H9 (cell line): ENCODE measurements at places on chromosomes 6 and 20.

- no peak for DNase-seq
Measured at GRCh38 chr20:61370841-61371303, 118.8 kb downstream of the CDH4 start.

DNA sequence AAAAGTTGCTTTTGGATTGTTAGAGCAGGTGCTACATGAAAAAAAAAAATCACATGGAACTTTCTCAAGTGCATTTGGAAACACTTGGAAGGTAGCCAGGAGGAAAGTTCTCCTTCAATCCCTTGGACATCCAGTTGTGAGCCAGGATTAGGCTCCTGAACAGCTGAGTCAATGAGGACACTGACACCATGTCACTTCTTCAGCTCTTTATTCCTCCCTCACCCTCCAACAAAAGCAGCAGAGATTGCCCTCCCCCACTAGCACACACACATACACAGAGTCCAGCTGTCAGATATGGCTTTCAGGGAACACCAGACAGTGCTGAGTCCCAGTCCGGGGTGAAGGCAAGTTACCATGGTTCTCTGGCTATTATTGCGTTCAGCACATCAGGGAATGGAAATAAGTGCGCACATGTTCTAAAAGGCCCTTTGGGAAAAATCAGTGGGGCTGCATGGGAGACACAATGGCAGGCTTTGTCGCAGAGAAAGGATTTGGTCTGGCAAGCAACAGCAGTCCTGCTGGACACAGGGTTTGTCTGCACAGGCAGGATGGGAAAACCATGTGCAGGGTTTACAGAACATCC, 124.7 kb upstream of the MARCKS start:
- no peak for DNase-seq

DNA sequence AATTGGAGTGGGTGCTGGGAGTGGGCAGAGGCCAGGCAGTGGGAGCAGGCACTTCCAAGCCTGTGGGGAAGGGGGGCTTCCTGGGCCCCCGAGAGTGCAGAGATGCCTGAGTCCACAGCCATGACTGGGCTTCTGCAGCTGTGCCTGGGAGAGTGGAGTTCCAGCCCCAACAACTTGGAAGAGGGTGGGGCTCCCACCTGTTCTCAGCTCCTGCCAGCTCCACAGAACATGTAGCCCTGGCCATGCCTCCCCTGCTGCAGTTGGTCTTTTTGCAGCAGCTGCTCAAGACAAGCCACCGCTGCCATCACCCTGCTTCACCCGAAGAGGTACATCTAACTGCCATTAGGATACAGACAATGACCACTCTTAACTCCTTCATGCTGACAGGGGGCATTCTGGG, 1092.3 kb downstream of the KHDRBS2 start:
- DNase-seq, result no peak

DNA sequence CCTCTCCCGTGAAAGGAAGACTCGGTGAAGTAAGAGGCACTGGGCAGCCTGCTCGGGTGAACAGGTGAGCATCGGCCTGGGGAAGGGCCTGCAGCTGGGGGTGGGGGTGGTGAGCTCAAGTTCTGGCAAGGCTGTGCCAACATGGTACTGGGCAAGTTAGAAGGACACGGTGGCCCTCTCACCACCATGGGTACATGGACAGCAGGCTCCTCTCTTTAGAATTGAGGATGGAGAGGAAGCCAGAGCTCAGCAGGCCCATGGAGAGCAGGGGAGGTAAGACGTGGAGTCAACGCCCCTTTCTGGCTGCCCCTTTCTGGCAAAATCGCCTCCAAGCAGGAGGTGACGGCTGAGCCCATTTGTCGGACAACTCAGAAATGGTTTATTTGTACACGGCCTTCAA, 135.6 kb downstream of the ANKRD60 start:
- peak; percentile 18 for DNase-seq

DNA sequence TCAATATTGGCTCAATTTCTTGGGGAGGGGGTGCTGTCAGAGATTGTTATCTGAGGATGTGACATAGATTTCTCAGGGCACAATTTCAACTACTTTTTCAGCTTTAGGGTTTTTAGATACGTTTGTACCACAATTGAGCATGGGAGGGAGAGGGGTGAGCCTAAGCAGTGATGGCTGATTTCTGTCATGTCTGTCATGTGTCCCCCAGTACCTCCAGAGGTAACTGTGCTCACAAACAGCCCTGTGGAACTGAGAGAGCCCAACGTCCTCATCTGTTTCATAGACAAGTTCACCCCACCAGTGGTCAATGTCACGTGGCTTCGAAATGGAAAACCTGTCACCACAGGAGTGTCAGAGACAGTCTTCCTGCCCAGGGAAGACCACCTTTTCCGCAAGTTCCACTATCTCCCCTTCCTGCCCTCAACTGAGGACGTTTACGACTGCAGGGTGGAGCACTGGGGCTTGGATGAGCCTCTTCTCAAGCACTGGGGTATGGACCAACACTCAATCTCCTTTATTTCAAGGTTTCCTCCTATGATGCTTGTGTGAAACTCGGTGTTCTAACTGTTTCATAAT, 3.4 kb downstream of the HLA-DRA start:
- no peak for DNase-seq

GRCh38 chr6:149567194-149567586, 1.0 kb downstream of the GINM1 start:
- no peak for DNase-seq

- DNase-seq, result peak; percentile 66
Measured at GRCh38 chr6:155248008-155249001, 15.5 kb upstream of the CLDN20 start.

GRCh38 chr20:43985608-43986316, 71.1 kb downstream of the TOX2 start:
- no peak for DNase-seq

DNA sequence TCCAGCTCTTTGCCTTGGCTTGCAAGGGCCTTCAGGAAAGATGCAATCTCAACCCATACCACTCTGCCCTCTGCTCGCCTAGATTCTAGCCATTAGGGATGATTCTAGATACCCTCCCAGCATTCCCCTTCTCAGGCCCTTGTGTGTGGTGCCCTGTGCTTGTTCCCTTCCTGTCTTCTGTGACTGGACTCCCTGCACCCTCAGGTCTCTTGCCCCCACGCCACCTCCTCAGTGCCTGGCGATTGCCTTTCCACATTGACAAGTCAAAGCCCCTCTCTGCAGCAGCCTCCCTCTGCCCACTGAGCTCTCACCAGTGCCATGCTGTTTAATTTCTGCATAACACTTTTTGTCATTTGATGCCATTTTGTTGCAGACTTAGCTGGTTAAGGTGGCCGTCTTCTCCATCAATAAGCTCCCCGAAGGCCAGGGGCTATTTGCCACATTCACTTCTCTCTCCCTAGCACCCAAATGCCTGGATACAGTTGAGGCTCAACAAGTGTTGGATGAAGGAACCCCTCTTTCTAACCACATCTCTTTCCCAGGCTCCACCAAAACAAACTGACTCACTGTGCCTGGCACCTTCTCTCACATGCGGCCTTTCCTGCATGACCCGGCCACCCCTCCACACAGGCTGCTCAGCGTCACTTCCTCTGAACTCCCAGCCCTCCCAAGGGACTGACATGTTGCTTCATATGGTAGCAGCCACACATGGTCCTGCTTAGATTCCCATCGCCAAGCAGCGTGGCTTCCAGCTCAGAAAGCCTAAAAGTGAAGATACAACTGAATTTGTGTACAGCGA, 4.6 kb upstream of the TXNDC5 start:
- DNase-seq, result no peak

GRCh38 chr6:87122477-87122876, 27.6 kb upstream of the CGA start:
- peak; percentile 60 for DNase-seq

GRCh38 chr20:61802721-61803311, 262.9 kb downstream of the TAF4 start:
- DNase-seq, result no peak

- DNase-seq, result no peak
Measured at GRCh38 chr6:81697559-81697958, 54.9 kb downstream of the TENT5A start.

DNA sequence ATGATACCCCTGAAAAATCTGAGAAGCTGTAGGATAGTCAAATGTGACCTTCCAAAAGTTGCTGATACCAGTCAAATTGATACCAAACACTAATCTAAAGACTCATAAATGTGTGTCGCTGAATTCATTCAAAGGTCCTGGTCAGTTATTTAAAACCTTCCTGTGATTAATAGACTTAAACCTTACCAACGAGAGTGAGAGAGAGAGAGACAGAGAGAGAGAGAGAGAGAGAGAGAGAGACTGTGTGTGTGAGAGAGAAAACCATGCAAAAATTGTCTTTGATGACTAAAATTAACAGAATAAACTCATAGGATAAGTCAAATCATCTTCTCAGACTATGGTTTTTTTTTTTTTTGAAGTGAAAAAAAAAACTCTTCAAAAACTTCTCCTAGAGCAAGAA, 370.9 kb upstream of the HS3ST5 start:
- DNase-seq, result no peak

DNA sequence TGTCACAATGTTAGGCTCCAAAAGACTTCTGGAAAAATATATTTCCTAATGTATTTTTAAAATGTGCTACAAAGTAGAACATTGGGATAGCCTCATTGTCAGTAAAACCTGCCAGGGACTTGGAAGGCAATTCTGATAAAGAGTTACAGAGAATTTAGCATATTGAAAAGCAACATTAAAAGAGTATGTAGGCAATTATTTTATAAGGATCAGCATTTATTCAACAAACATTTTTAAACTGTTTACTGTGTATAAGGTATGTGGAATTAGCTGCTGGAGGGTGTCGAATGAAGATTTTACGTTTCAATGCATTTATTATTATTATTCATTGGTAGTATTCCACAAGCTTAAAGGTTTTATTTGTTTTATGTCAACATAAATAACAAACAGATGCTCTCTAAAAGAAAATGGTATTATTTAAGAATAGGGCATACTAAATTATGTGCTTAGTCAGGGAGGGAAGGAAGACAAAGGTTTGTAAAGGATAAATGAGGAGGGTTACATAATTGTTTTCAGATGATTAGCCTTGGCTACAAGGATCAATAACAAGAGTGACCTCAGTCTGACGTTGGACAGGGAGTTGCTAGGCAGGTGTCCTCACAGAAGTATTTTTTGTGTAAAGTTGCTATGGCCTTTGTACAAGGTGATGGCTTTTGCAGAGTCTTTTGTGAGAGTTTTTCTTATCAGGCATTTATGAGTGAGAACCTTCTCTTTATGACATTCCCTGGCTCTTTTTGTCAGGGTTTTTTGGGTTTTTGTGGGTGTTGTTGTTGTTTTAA, 313.4 kb upstream of the PLCB4 start:
- no peak for DNase-seq

- no peak for DNase-seq
Measured at GRCh38 chr6:111770263-111771093, 102.8 kb downstream of the FYN start.

DNA sequence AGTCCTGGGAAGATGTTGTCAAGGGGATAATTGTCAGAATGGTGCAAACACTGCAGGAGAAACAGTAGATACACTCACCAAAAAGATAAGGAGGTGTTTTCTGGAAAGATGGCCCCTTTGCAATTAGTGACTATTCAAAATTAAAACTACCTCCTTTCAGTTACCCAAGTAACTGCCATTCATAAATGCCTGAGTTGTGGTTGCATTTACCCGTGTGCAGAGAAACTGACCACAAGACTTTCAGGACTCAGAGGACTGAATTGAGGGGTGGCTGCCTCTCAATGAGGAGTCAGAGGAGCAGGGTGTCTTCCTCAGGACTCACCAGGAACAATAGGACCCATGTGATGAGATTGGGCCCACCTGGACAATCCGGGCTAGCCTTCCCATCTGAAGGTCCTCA, 39.0 kb downstream of the GCM1 start:
- no peak for DNase-seq

DNA sequence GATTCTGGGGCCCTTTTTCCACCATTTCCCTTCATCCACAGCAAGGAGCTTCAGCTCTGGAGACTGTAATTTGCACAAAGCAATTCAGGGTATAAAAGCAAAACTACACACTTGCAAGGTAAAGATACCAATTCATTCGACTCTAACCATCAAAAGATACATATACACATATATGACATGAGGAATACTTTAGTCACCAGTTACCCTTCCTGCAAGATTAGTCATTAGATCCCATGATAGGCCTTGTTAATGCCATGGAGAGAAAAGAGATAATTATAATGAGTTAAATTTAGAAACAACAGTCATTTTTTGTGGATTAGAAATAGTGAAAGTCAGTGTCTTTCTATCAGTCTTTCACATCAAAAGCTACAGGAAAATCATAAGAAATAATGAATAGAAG, 204.2 kb downstream of the KCNQ5 start:
- DNase-seq, result no peak

DNA sequence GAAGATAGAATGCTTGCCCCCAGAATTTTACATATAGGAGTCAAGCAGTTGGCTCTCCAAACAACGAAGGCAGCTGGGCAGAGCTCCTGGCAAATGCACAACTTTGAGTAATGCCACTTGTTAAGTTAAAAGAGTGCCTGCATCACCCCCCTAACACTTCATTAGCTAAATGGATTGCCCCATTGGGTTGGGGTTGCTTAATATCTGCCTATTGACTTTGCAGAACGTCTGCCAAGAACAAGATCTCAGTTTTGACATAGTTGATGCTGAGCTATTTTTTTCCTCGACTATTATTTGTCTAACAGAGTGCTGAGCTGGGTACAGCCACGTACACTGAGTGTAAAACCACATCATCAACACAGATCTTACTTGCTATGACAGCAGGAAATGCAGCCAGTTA, 12.1 kb downstream of the ANKRD60 start:
- DNase-seq, result no peak
